ENCODE measurements at places on chromosomes 7 and 10.

- no peak for DNase-seq
These were observed 70.7 kb downstream of the PRKAG2 start for GRCh38 chr7:151806204-151806603.

GRCh38 chr7:153258686-153259085, 499.1 kb downstream of the ACTR3B start:
- no peak for DNase-seq

- no peak for DNase-seq
These were observed 126.5 kb upstream of the GAD2 start for GRCh38 chr10:26090026-26090425.

GRCh38 chr10:35913628-35914027, 271.5 kb upstream of the FZD8 start:
- no peak for DNase-seq

DNA sequence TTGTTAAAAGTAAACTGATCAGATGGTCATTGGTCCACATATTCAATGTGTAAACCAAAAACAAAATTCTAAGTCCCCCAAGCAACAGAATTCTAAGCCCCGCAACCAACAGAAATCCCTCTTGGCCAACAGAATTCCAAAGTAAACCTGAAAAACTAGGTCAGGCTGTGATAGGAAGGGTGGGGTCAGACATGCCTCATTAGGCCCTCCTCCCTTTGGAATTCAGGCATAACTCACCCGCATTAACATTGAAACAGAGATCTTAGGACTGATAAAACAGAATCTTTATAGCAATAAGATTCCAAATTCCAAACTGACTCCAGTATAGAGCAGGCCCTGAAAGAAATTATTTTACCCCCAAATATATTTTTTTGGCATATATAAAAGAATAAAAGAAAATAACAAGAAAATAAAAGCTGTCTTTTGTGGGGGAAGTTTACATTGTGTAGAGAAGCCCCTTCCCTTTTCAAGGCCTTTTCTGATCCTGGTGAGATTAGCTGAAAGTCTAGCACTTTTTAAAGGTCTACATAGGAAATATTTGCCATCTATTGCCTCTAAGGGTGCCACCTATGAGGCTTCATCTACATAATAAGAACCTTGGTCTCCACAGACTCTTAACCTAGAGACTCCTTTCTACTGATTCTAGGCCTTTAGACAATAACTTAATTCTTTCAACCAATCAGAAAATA, 30.5 kb downstream of the GNAT3 start:
- DNase-seq = no peak

GRCh38 chr10:131949041-131949862, 32.5 kb downstream of the BNIP3 start:
- DNase-seq = no peak

DNA sequence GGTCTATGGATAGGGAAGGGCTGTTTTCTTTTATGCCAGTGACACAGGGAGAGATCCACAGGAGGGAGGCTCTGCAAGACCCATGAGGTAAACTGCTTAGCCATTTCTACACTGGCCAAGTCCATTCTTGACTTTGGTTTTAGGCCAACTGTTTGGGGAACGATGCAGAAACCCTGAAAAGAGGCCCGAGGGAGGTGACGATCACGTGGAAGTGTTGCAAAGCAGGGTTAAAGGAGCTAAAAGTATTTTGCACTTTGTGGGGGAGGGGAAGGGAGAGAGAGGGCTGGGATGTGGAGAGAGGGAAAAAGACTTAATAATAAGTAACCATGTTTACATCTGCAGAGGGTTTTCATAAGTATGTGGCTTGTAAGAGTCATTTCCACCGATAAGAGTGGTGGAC, 239.7 kb downstream of the EMX2 start:
- no peak for DNase-seq

GRCh38 chr7:96179837-96180236, 142.1 kb downstream of the SLC25A13 start:
- no peak for DNase-seq

GRCh38 chr7:145978769-145979168, 137.8 kb upstream of the CNTNAP2 start:
- DNase-seq = no peak

- DNase-seq = no peak
These were observed 89.2 kb downstream of the MICALL2 start for GRCh38 chr7:1369916-1370657.

DNA sequence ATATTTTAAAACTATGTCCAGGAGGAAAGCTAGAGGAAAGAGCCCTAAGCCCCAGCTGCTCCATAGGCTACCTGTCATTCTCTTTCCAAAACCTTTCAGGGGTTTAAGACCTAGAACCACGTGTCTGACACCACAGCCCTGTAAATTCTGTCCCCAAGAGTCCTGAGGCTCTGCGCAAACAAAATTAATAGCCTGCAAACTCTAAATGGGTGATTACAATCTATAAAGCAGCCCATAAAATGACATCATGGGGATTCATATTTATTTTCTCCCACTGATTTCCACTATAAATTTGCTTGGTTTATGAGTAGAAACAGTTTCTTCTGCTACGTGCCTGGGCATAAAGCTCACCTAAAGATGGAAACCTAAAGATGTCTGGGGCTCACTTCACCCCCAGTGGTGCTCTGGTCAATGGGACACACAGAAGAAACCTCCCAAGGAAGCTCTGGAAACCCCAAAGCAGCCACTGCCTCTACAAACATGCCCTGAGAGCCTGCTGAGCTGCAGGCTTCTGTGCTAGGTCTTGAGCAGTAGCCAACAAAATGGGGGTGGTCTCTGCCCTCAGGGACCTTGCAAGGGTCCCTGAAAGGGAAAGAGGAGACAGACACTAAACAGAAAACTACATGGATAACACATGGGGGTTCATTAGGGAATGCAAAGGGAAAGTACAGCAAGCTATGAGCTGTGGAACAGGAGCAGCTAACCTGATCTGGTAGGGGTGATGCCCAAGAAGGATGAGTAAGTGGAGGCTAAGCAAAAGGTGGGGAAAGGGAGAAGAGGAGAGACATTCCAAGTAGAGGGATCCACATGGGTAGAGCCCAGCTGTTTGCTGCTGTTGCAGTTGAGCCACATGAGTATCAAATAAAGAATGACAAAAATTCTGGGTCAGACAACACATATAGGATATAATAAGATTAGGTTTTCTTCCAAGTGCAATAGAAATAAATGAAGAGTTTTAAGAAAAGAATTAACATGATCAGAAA, 331.7 kb downstream of the KCNMA1 start:
- no peak for DNase-seq

DNA sequence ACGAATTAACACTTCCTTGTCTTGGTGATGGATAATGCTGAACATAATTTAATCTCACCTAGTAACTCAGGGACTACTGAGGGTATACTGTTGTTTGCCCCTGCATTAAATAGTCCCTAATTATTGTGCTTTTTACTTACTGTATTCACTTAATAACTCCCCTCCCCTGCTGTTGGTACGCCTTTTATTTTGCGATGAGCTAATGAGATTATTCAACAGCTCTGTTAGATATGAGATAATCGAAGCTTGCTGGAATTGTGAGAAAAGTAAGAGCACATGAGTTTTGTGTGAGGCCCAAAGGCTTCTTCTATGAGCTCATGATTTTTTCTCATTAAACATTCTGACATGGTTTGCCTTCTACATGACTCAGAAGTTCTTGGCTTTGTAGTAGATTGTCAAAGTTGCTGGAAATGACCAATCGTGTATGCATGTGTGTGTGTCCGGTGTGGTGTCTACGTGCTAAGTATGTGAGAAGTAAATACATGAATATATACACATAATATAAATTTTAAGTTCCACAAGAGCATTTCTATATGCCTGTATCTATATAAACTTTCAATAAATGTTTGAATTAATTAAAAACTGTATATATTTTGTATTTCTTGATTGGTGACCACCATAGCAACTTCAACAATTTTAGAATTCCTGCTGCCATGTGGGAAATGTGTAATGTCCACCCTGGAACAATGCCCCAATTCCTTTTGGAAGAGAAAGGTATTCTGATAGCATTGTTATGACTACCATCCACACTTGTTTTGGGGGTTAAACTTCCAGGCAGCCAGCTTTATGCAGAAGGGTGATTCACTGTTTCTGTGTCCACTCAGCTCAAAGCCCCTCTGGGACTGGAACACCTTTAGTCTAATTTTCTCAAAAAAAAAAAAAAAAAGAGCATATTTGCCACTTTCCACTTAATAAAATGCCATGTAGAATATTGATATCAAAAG, 106.2 kb downstream of the SAMD9 start:
- no peak for DNase-seq

- DNase-seq = no peak
These were observed 25.9 kb downstream of the ELFN1 start for GRCh38 chr7:1695800-1696454.

- DNase-seq = no peak
These were observed 589.0 kb downstream of the NXPH1 start for GRCh38 chr7:9022456-9022855.

DNA sequence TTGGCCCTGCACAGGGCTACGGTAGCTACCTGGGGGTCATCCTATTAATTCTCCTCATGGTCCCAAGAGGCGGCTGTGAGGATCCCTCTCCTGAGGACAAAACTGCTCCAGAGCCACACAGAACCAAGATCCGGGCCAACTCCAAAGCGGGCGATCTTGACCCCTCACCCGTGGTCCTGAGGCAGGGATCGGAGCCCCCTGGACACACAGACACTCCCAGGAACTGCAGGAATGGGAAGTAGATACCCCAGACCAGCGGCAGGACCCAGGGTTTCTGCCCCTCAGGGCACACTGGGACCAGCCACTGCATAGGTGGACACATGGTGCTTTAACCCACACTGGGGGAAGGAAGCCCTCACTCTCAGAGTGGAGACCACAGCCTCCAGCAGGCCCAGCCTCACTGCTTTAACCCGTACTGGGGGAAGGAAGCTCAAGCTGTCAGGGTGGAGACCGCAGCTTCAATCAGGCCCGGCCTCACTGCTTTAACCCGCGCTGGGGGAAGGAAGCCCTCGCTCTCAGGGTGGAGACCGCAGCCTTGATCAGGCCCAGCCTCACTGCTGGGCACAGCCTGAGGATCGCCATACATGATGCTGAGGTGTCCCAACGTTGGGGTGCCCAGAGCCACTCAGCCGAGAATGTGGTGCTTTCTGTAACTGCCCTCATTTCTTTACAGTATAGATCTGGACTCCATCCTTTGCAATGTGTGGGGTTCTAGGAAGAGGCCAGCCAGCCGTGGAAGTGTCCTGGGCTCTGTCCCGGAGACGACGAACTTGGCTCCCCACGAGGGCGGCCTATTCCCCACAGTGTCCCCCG, 60.1 kb downstream of the DIP2C start:
- no peak for DNase-seq

DNA sequence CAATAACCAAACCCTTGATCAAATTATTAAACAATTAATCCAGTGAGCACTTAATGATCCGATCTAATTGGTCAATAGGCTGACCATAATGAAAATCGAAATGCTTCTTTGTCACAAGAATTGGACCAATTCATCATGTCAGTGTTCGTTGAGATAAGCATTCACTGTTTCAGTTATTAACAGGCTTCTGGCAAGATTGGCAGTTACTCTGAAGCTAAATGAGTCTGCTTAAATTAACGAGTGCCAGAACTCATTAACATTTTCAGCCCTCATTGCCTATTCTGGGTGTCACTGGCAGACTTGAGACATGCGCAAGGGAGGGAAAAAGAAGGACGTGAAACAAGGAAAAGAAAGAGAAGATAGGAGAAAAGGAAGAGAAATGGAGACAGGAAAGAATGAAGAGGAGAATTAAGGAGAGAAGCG, 30.7 kb upstream of the SLC26A3 start:
- DNase-seq = no peak

DNA sequence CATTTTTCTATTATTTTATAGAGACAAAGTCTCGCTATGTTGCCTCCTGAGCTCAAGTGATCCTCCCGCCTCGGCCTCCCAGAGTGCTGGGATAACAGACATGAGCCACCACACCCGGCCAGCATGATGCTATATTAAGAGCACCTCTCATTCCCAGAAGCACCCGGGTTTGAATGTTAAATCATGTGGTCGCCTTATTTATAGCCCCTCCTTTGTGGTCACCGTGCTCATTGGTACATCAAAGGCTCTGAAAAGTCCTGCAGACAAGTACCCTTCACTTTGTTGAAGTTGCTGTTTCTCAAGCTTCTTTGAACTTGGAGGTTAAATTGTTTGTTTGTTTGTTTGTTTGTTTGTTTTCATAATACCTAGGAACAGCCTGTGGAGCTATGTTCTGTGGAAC, 40.0 kb downstream of the CLIP2 start:
- DNase-seq = no peak

DNA sequence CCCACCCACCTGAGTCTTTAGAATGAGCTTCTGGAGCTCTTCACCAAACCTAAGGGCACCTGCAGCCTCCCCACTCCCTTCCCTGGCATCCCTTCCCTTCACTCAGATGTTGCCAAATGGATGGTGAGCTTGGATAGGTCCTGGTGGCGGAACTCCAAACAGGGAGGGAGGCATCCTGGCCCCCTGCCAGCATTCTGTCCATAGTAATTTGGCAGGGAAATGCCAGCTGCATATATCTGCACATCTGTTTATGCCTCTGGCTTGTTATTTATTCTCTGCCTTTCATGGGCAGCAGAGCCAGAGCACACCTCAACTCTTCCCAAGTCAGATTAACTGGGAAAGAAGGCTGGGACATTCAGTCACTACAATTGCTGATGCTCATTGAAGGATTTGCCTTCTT, 18.1 kb downstream of the KAZALD1 start:
- DNase-seq = no peak

GRCh38 chr7:134289841-134290240, 26.9 kb downstream of the SLC35B4 start:
- DNase-seq = no peak

GRCh38 chr7:158646766-158647474, 57.7 kb downstream of the NCAPG2 start:
- DNase-seq = no peak

DNA sequence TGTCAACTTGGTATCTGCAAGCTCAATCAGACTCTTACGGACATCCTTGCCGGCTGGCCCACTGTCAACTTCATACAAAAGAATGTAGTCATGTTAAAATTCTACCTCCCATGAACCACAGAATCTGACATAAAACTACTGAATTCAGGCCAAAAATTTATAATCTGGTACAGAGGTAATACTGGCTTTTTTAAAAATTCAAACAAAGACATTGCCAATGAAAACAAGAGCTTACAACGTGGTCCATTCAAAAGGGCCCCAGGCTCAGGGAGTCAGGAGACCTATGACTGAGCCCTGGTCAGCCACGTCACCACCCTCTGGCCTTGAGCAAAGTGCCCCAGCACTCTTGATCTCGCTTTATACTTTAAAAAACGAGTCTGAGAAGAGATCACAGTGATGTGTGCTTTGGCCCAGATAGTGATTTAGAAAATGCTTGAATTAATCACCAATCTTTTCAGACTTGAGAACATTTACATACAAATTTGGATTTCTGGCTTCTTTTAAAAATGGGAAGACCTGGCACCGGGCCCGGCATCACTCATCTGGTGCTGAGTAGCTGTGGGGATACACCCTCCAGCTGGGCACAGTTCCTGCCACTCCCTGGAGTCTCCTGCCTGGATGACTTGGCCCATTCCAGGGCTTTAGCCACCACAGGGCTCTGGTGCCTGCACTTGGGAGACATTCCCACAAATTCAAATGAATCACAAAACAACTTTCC, 94.1 kb downstream of the PIP4K2A start:
- no peak for DNase-seq

- no peak for DNase-seq
These were observed 57.1 kb downstream of the CHRM2 start for GRCh38 chr7:136925556-136925955.

- DNase-seq = no peak
These were observed 67.5 kb downstream of the WIPF3 start for GRCh38 chr7:29873644-29874294.

Measured in stimulated activated CD8-positive, alpha-beta memory T cell treated with anti-CD3 and anti-CD28 coated beads, Interleukin-4, amount 100 ng/mL, for 24 hours (primary cell).